WTC11 (cell line): ENCODE measurements at places on chromosomes 12 and 14.

GRCh38 chr14:37594971-37595808 lies at the start of the genes FOXA1 and TTC6:
Gene FOXA1 (minus strand): TSS chr14:37595249. CDS start chr14:37594972, 277 bp downstream.
Gene TTC6 (plus strand): TSS chr14:37595629. CDS start chr14:37622065, 26,436 bp downstream.
- DNase-seq = peak; percentile 64

GRCh38 chr14:60309867-60310552 lies 61.0 kb downstream of the PPM1A start:
- DNase-seq = no peak

- no peak for DNase-seq
Observed at GRCh38 chr12:14903386-14904098, 17.9 kb upstream of the MGP start.

- DNase-seq = peak; percentile 38
Observed at GRCh38 chr14:73457924-73458182, 493 bp downstream of the NUMB start.

DNA sequence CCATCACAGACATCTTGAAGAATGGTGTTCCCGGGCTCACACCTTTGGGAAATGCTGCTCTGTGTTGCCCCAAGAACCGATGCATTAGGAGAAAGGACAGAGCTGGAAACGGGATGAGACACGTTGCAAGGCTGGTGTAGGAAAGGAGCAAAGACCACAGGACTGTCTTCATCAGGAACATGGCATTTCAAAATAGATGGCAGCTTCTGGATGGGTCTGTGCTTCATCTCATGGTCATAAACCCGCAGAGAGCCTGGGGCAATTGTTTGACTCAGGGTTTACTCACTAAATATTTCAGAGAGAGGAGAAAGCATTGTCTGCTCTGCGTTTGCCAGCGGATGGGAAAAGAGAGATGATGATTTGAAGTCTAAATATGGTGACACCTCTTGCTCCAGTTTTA lies 76.3 kb downstream of the CACNA1C start:
- DNase-seq = no peak

- DNase-seq = peak; percentile 56
Observed at GRCh38 chr12:59317598-59317997, 278.2 kb upstream of the SLC16A7 start.

DNA sequence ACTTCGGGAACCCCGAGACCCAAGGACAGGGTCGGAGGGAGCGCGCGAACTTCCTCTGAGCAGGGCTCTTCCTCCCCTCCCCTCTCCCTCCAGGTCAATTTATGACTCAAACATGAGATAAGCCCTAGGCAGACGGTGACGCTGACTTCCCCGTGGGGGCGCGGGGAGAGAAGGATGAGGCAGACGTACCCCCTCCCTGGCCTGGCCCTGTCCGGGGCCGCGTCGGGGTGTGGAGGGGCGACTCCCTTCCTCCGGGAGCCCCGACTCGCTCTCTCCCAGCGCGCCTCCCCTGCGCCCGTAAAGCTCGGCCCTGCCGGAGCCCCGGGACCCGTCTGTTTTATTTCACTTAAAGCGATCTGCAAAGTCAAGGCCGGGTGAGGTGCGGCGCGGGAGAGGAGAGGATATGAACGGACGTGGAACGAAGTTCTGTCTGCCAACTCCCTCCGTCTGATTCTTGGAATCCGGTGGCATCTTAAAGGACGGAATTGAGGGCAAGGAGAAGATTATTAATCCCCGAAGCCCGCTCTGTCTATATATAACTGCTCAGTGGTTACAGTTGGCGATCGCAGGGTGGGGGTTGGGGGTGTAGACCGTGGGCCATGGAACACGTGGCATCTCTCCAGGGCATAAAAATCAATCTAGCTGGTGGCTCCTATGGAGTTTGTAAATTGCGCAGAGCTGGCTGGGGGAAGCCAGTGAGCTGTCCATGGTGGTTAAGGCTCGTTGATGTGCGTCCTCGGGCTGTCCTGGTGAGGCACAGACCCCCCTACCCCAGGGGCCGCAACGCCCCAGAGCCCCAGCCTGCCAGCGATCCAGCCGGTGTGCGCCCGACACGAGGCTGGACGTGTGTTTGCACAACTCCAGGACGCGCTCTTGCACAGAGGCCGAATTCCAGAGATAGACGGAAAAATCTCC lies 2.9 kb upstream of the PTHLH start:
- peak; percentile 56 for DNase-seq
